ENCODE measurements at places on chromosomes 12 and 14. TPM values are rescaled to one million over a fixed set of nuclear protein-coding genes. Genes with fewer than 3 reads are reported as not detected.

SYNDIG1L gene
- 0.03 TPM for total RNA-seq

PALS1 gene
- 13.2 TPM for total RNA-seq

TAPBPL gene
- total RNA-seq = 3.6 TPM

EMP1 gene
- 235 TPM for total RNA-seq

CHGA gene
- total RNA-seq = 2.0 TPM

NXPH4 gene
- 3.8 TPM for total RNA-seq

LTBR gene
- 244 TPM for total RNA-seq

MYO1A gene
- 0.34 TPM for total RNA-seq

CPNE6 gene
- not detected for total RNA-seq

ANG gene
- total RNA-seq = 12.2 TPM

RILPL2 gene
- 1.5 TPM for total RNA-seq

DYRK4 gene
- 46.7 TPM for total RNA-seq

CLEC1A gene
- total RNA-seq = not detected

KLRC1 gene
- total RNA-seq = not detected
